ENCODE measurements at places on chromosomes 11 and 22.

DNA sequence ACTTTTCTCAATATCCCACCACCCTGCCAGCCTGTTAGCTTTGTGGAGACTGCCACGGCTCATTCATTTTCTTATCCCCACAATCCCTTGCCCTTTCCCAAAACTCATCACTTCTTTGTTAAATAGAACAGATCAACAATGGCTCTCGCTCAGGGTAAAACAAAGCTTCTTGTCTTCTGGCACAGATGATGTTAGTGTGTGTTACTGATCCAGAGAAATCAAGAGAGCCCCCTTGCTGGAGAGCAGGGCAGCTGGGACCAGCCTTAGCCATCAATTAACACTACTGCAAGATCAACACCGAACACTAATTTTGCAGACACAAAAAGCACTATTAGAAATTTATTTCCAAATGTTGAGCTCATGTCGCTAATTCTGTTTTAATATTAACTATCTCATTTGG, 420.9 kb downstream of the TENM4 start:
- DNase-seq, result no peak

DNA sequence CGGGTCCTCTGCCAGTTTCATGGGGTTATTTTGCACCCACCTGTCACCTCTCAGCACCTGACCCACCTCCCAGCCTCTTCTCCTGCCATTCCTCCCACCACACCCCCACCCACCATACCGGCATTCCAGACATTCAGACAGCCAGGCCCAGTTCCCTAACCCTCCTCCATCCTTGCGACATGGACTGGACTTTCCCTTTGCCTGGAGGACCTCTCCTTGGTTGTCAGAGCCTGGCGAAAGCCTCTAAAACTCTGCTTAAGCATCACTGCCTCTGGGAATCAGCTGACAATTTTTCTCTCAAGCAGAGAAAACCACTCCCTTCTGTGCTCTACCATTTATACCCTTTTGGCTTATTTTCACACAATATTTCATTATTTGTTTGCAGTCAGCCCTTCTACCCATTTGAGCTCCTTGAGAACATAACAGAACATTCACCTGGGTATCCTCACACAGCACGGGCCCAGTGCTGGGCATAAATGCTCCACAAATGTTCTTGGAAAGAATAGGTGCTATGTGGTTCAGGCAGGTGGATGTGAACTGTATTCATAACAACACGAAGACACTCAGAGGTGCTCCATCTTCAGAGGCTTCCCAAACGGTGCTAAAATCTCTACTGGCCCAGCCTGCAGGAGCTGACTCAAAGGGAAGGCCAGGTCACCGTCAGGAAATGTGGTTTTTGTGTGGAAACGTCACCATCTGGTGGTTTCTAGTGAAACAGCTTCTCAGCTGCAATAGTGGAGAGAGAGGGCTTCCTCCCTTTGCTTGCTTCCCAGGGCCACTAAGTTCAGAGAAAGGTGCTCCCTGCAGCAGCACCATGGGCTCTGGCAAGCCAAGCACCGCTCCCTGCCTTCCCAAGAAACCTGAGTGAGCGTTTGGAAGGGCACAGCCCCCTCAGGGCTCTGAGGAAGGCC, 10.4 kb downstream of the SPATA19 start:
- DNase-seq, result peak; percentile 21

DNA sequence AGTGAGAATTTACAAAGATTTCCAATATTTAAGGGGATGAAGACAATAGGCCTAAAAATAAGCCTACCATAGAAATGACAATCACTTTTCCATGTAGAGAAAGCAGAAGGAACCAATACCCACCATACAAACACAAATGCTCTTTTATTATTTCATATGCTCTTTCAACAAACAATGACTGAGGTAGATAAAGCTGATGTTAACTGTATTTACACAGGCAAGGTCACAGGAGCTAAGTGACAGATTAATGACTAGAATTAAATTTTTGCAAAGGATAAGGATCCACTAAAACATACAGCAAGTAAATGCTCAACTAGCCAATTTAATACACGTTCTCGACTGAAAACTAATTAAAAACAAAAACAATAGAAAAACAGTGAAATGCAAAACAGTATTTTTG, 34.2 kb downstream of the PICALM start:
- no peak for DNase-seq

- DNase-seq, result no peak
Measured at GRCh38 chr11:116885951-116886655, 48.7 kb upstream of the APOA1 start.

DNA sequence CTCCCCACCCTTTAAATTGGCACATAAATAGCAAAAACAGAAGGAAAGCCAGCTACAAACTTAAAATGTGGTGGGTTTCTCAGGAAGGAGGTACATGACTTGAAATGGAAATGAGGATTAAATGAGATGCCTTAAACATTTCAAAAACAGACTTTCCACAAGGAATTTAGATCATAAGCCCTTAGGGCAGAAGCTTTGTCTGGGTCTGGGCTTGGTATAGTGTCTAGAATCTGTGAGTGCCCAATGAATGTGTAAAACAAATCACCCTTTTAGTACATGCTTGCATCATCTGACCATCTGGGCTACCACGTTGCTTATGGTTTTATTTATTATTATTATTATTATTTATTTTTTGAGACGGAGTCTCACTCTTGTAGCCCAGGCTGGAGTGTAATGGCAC, 37.1 kb upstream of the CREB3L1 start:
- DNase-seq, result no peak

GRCh38 chr11:44203270-44204043, 106.5 kb downstream of the ALX4 start:
- no peak for DNase-seq

DNA sequence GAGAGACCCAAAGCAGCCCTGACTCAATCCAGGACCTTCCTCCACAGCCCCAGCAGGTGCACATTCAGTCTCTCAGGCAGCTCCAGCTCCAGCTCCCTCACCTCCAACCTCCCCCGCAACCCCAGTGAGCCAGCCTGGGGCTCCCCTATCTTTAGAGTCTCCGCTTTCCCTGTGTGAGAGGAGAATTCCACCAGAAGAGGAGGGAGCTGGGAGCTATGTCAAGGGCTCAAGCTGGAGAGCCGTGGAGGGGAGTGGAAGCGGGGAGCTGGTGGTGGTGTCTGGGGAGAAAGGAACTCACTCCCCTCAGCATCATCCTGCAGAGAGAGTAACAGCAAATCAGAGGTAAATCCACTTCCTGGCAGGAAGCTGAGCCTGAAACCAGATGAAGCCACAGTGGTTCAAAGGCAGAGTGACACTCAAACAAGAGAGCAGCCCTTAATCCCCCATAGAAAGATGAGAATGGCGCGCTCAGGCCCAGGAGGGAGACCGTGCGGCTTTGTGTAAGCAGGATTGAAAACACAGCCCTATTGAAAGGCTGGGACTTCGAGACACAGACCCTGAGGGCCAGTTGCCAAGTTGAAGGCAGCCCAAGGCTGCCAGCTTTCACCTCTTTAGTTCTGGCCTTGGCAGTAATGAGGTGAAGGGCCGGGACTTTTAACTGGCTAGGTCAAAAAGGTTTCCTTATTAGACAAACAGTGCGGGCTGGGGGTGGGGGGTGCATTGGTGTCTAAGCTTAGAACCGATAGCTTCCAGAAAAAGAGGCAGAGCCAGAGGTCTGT, 21.4 kb upstream of the CDON start:
- DNase-seq, result no peak

- DNase-seq, result no peak
Measured at GRCh38 chr11:122253589-122254231, 137.7 kb upstream of the BLID start.

GRCh38 chr11:27387362-27387761, 24.3 kb upstream of the CCDC34 start:
- no peak for DNase-seq

- DNase-seq, result no peak
Measured at GRCh38 chr11:86460461-86461385, 86.0 kb downstream of the CCDC81 start.

DNA sequence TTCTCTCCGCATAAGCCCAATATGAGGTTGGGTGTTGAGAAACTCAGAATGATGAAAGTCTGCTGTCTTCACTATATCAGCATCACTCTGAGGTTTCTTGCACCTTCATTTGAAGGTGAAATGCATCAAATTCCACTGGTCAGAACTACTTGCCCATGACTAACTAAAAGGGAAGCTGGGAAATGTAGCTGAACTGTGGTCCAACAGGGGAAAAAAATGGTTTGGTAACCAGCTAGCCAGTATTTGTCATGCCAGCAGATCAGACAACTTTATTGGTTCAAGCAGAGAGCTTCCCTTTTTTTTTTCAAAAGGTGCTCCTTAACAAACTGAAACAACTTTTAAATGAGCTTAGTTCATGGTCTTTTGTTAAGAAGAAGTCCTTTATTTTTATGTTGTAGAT, 14.2 kb upstream of the PIK3C2A start:
- DNase-seq, result no peak

Measured in GM12864 (cell line).